ENCODE measurements at places on chromosomes 3 and 15. TPM values are rescaled to one million over a fixed set of nuclear protein-coding genes. Genes with fewer than 3 reads are reported as not detected.

GOLGA6B gene
- total RNA-seq, result not detected

- no peak for DNase-seq
Observed at GRCh38 chr3:126373682-126374601, 16.7 kb upstream of the KLF15 start.

DNA sequence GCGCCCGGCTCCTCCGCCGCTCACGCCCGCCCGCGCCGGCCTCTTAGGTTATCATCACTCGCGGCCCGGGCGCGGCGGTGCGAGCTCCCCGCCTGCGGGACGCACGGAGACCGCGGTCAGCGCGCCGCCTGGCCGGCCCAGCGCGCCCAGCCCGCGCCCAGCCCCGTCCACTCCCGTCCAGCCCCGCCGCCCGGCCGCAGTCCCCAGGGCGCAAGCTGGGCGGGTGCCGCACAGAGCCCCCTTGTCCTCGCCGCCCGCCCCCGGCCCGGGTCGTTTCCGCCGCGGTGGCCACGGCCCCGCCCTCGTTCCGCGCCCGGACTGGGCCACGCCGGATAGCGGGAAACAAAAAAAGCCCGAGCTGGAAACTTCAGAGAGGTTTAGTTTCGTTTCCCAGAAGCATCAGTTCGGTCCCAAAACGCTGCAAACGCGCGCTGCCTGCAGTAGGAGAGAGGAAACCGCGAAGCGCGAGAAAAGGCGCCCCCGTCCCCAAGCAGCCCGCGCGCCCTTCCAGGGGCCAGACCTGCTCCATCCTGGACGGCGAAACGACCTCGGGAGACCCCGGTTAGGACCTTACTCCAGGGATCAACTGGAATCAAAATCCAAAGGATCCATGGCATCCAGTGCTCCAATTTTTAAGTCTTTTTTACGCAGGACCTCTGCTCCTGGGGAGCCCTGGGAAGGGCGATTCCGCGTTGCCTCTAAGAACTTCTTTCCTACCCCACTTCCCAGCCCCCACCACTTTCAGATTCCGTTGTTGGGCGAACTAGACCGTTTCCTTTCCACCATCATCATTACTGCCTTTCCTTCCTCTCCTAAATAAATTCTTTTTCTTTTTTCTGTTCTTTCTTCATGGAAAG, at the start of gene ATP10A:
TSS of gene ATP10A (minus strand) at position 217 of the 857 bp plus-strand sequence. CDS start 231 bp downstream, outside the sequence.
- DNase-seq, result no peak

- no peak for DNase-seq
Observed at GRCh38 chr15:81311752-81312464, 12.0 kb downstream of the STARD5 start.

DNA sequence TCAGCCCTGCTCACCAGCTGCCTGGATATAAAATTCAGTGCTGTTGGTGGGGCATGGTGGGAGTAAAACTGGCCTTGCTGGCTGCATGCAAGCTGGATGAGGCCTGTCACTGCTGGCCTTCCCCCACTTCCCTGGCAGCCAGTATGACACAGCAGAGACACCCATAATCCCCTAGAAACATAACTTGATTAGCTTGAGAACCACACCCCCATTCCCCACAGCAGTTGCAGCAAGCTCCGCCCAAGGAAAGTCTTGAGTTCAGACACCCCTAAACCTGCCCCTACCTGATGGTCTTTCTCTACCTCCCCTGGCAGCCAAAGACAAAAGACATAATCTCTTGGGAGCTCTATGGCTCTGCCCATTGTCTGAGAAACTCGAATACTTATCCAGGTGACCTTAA, 405.1 kb upstream of the NECTIN3 start:
- DNase-seq, result no peak

All from kidney epithelial cell (primary cell).